EH (cell line): ENCODE measurements at places on chromosomes 3 and 15.

DNA sequence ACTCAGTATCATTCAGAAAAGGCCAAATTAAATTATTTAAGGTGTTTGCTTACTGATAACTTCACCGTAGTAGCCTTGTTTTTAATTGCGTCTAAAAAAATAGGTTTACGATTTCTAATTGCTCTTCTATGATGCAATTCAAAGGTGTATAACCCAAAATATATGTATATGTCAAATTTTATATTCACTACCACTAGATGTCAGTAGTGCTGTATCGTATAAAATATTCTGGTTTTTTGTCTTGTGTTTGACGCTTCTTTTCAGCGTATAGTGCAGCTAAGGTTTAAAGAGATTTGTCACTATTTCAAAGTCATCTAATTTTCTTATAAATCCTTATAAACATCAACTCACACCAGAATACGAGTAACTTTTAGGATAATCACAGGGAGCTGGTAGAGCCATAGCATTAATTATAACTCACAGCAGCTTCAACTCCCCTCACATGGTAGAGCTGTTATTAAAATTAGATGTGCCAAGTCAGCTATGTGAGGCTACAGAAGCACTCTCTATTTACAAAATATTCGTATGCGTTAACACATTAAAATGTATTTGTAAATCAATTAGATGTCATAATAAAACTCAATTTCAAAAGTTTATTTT is 3.5 kb downstream of the PFN2 start:
- peak; percentile 67 for DNase-seq

- DNase-seq = no peak
Measured at GRCh38 chr15:92574566-92574965, 81.0 kb downstream of the FAM174B start.

GRCh38 chr3:98657457-98657856 is 64.0 kb upstream of the CPOX start:
- DNase-seq = no peak

- no peak for DNase-seq
Measured at GRCh38 chr3:81349816-81350340, 411.6 kb downstream of the GBE1 start.

GRCh38 chr15:44092221-44092620 is 102.8 kb downstream of the FRMD5 start:
- peak; percentile 70 for DNase-seq

DNA sequence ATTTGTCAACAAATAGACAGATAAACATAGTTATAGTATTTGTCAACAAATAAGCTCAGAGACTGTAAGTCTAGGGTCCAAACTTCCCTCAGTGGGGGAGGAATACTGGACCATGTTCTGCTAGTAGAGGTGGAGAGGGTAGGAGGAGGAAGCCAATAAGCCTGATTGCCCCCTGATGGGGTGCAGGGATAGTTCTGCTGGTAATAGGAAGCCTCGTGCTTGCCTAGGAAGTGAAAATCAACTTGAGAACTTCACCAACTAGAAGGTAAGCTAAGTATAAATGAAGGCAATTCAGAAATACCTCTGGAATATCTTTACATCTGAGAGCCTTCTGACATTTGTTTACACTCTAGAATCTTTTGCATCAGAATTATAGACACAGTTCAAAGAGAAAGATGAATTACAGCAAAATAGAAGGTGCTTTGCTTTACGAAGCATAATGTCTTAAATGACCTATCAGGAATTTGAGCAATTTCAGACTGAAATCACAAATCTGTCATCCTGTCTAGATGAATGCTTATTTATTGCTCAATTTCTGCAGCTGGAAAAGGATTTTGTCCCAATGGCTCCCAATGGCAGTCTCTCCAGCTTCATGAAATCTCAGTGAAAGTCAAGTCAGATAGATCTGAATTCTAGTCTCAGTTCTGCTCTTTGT is 225.6 kb upstream of the TBC1D5 start:
- no peak for DNase-seq

DNA sequence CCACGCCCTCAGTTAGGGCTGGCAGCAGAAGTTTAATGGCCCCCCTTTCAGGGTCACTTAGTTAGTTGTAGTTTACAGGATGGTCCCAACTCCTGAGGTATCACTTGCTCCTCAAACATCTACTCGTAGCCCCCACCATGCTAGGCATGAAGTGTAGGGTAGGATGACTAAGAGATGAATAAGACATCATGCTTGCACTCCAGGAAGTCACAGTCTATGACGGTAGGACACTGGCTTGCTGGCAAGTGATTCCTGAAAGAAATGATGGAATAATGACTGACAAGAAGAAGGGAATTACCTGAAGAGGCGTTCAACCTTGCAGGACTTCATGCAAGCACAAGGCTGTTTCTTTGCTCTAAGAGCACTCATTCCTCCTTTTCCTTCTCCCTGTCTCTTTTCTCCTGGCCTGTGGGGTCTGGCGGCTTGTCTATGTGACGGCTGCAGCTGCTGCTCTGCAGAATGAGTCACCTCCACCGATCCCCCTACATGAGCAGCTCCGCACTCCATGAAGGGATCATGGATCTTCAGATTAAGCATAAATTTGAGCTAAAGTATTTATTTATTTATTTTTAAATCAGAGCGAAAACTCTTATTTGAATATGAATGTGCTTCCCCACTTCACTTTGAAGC is 82.9 kb upstream of the BOC start:
- DNase-seq = peak; percentile 30

- peak; percentile 58 for DNase-seq
Measured at GRCh38 chr3:146577662-146578061, 27.5 kb downstream of the PLSCR5 start.
